Gastroesophageal sphincter (tissue), 4 donors: ENCODE measurements at places on chromosomes 16 and 17.

GRCh38 chr16:50372611-50373344, 4.0 kb upstream of the BRD7 start:
- peak; percentile 71 for ATAC-seq

- no peak for ATAC-seq
Measured at GRCh38 chr17:72618001-72618509, 474.4 kb downstream of the SLC39A11 start.

DNA sequence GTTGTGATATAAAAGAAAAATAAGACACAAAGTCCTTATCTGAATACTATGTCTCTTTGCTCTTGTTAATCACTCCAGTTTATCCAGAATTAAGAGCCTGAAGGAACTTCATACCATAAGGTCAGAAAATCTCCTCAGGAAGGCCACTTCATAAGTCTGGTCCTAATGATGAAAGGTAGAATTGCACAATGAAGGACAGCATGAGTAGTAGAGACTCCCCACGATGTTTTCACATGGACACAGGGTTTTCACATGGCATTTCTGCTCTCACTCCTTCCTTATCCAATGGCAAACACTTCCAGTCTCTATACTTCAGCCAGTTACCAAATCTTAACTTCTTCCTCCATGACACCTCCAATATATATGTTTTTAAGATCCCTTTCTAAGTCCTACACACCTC, 10.2 kb upstream of the C17orf78 start:
- no peak for ATAC-seq

DNA sequence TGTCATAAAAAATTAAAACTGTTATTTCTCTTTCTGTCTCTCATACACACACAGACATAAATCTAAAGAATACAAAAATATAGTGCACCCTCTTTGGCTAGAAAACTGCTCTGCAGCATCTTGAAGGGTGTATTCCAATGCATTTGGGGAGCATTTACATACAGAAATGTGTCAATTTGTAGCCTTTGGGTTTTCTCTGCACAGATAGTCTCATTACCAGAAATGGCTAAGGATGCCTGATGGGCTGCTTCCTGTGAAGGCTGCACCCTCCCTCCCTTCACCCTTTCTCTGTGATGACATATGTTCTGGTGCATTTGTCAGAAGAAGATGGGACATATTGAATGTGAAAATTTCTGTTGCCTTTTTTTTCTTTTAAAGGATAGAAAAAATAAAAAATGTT, 1239.3 kb downstream of the CDH11 start:
- no peak for ATAC-seq

GRCh38 chr17:75571197-75571884, 16.3 kb upstream of the MYO15B start:
- ATAC-seq, result peak; percentile 59

GRCh38 chr17:75688209-75688825, 21.2 kb downstream of the SAP30BP start:
- ATAC-seq, result no peak

- no peak for ATAC-seq
Measured at GRCh38 chr16:81843243-81843582, 64.1 kb downstream of the PLCG2 start.

DNA sequence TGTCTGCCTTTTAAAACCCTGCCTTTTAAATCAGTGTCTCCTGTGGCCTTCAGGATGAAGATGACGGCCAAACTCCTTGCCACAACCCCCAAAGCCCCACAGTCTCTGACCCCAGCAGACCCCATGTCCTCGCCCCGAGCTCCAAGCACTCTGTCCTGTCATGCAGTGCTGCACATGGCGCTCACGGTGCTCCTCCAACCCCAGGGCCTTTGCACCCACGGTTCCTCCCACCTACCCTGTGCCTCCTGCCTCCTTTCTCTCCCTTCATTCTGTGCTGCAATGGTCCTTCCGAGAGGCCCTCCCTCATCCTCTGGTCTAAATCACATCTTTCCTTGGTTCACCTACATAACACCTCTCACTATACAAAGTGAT, 235.3 kb downstream of the KATNIP start:
- ATAC-seq, result no peak

GRCh38 chr17:37488009-37488604, 1.6 kb upstream of the DUSP14 start:
- no peak for ATAC-seq

DNA sequence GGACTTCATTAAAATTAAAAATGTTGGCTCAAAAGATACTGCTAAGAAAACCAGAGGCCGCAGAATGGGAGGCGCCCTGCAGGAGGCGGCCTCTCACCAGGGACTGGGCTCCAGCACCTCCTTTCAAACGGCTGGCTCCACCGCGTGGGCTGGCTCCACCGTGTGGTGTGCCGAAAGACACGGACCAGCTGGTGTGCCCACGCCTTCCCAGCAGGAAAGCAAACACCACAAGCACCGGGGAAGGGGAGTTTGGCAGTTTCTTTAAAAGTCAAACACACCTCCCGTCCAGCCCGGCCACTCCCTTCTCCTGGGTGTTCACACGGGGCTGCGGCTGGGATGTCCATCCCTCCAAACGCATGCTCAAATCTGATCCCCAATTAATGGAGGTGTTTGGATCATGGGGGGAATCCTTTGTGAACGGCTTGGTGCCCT, 13.9 kb downstream of the HAGH start:
- peak; percentile 85 for ATAC-seq

DNA sequence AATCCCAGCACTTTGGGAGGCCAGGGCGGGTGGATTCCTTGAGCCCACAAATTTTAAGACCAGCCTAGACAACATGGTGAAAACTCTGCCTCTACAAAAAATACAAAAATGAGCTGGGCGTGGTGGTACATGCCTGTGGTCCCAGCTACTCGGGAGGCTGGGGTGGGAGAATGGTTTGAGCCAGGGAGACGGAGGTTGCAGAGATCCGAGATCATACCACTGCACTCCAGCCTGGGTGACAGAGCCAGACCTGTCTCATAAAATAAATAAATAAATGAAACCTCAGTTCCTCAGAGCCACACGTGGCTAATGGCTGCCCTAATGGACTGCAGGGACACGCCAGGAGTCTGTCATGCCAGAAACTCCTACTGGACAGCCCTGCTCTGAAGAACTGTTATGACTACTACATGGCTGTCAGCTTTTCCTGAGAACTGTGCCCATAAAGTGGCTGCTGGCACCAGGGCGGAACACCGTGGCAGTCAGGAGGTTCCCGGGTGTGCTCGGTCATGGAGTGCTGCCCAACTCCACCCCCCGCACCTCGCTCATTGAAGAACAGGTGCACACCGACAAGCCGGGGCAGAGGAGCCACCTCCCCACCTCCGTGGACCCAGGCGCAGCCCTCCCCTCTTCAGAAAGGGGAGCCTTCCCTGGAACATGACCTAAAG, 4.3 kb downstream of the TMEM11 start:
- ATAC-seq, result no peak

- ATAC-seq, result peak; percentile 53
Measured at GRCh38 chr17:17021194-17021863, 20.9 kb upstream of the MPRIP start.

- ATAC-seq, result no peak
Measured at GRCh38 chr17:68843522-68843921, 111.7 kb downstream of the ABCA8 start.

- no peak for ATAC-seq
Measured at GRCh38 chr17:45164734-45165269, 3.1 kb downstream of the HEXIM2 start.

DNA sequence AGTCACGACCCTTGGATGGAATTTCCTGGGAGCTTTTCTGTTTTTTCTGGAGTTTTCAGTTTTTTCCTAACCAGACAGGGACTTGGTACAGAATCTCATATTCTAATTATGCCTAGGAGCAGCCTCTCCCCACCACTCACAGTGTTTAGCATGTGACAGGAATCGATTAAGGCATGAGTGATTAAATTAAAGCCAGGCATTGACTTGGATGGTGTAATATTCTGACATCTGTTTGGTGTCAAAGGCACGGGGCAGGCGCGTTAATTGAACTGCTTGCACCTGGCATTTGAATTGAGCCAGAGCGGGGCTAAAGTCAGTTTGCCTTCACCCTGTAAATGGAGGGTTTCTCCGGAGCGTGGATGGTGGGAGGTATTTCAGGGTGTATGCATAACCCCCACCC, 11.9 kb downstream of the MAPT start:
- ATAC-seq, result no peak

DNA sequence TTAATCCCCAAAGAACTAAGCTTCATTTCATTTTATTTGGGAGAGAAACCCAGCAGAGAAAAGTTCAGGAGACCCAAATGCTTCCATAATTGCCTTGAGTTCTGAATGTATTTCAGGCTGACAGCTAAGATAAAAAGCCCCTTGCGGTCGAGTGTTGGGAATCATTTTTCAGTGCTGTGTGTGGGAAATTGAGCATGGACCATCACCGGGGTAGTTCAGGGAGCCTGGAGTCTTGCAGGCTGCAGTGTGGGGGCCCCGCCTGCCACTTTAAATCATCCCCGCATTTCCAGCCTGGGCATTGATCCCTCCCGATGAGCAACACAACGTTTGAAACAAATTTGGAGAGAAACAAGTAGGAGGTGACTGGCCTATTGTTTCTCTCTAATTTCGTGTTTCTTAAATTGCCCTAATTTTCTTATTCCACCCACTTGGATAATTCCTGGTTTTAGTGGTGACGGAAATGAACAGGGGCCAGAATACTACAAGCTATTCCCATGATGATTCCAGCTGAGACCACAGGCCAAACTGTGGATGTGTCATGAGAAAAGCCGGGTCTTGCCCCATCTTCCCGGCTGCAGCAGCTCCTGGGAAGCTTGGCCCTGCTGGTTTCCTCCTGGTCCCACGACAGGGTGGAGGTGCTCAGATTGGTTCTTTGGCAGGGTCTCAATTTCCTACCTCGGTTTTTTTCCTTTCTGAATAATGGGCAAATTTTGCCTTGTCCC, 75.1 kb downstream of the FOXL1 start:
- no peak for ATAC-seq

- no peak for ATAC-seq
Measured at GRCh38 chr16:66521951-66522771, 27.8 kb downstream of the TK2 start.

GRCh38 chr16:13453325-13453724, 466.6 kb upstream of the ERCC4 start:
- ATAC-seq, result no peak

- peak; percentile 73 for ATAC-seq
Measured at GRCh38 chr17:43418441-43419374, 19.9 kb downstream of the ARL4D start.
